ENCODE measurements at places on chromosomes 3 and 15.

- DNase-seq: peak; percentile 69
- peak overlapping the region; percentile 91 for H3K27ac ChIP-seq
- H3K36me3 ChIP-seq: peaks cover 50% of the 10 kb centered on the region
- peaks cover 52% of the 10 kb centered on the region for H3K4me1 ChIP-seq
These were observed 885 bp downstream of the CDV3 start for GRCh38 chr3:133574260-133574881.

DNA sequence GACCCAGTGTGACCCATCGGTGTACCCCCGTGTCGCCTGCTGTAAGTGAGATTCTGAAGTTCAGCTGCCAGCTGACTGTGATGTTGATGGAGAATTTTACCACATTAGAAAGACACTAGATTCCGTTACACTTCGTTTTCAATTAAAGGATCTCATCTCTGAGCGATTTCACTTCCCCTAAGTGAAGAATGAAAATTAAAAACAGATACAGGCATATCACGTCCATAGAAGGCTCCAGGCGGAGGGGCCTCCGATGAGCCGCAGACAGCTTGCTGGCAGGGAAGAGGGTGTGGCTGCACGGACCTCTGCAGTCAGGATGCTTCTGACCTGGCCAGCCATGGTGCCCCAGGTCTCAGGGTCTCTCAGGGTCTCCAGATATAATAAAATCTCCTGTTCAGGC lies 6.6 kb upstream of the CPN2 start:
- no peak overlapping the region for H3K27ac ChIP-seq
- DNase-seq: no peak
- no peak overlapping the region for H3K4me3 ChIP-seq
- H3K4me1 ChIP-seq: no peaks in the 10 kb centered on the region
- no peaks in the 10 kb centered on the region for H3K27me3 ChIP-seq
- no peaks in the 10 kb centered on the region for H3K36me3 ChIP-seq

GRCh38 chr3:128423525-128424147 lies 43.1 kb downstream of the DNAJB8 start:
- H3K36me3 ChIP-seq: no peaks in the 10 kb centered on the region
- H3K4me3 ChIP-seq: no peak overlapping the region
- H3K27me3 ChIP-seq: peaks cover 11% of the 10 kb centered on the region
- no peak for DNase-seq
- no peaks in the 10 kb centered on the region for H3K4me1 ChIP-seq

GRCh38 chr3:12995389-12996180 lies 77.6 kb downstream of the IQSEC1 start:
- peak overlapping the region; percentile 93 for H3K4me3 ChIP-seq
- H3K27ac ChIP-seq: peak overlapping the region; percentile 48
- DNase-seq: no peak
- H3K4me1 ChIP-seq: peaks cover 15% of the 10 kb centered on the region
- no peaks in the 10 kb centered on the region for H3K27me3 ChIP-seq
- H3K36me3 ChIP-seq: peaks cover 35% of the 10 kb centered on the region

DNA sequence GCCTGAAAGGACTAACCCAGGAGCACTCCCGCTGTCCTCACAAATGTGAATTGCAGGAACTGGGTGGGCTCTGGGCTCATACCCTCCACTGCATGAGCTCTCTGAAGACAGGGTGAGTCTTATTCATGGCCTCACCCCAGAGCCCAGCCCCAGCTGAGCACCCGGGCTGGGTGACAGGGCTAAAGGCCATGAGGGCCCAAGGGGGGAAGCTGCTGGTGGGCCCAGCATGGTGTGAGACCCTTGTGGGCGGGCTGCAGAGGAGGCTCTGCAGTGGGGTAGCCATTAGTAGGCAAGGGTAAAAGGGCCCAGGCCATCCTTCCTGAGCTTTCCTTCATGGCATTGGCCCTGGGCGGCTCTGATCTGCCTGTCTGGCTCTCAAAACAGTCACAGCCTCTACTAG lies 30.3 kb downstream of the SRPRB start:
- H3K27ac ChIP-seq: no peak overlapping the region
- no peaks in the 10 kb centered on the region for H3K27me3 ChIP-seq
- no peak for DNase-seq
- H3K4me3 ChIP-seq: no peak overlapping the region

DNA sequence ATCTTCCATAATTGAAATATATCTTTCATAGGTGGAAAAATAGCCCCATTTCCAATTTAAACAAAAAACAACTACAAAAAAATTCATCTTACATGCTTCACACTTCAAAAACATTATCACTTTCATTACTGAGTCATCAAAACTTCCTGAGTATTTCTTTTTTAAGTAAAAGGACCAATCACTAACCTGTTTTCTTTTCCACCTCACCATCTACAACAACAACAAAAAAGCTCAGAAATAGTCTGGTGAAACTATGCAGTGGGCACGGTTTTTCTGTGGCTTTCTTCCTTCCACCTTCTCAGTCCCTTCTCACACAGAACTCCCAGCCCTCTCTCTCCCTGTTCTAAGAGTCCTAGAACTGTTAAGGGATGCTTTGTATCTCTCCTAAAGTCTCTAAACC lies 20.3 kb upstream of the TNIK start:
- H3K4me1 ChIP-seq: peaks cover 16% of the 10 kb centered on the region
- no peaks in the 10 kb centered on the region for H3K27me3 ChIP-seq
- peak overlapping the region; percentile 31 for H3K4me3 ChIP-seq
- H3K36me3 ChIP-seq: no peaks in the 10 kb centered on the region

- H3K27ac ChIP-seq: no peak overlapping the region
- peaks cover 10% of the 10 kb centered on the region for H3K4me1 ChIP-seq
- H3K4me3 ChIP-seq: peak overlapping the region; percentile 93
- DNase-seq: no peak
- H3K27me3 ChIP-seq: no peaks in the 10 kb centered on the region
These were observed 79.5 kb downstream of the IQSEC1 start for GRCh38 chr3:12993517-12994356.

DNA sequence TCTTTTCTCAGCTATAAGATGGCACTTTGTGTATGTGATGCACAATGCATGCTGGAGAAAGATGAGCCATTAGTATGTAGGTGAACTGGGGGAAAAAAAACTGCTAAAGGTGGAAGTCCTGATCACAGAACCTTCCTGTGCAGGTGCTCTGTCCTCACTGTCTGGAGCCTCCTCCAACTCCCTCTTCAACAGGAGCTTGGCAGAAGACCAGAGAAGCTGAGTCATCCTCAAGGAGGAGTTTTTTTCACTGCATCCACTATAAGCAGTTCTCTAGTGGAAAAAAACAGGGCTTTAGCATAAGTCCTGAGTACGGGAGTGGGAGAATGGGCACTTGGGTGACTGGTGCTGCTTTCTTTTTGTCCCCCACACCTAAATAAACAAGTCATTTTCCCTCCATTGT lies 168.4 kb upstream of the CADPS start:
- no peaks in the 10 kb centered on the region for H3K27me3 ChIP-seq
- no peak overlapping the region for H3K4me3 ChIP-seq
- H3K36me3 ChIP-seq: no peaks in the 10 kb centered on the region
- H3K27ac ChIP-seq: no peak overlapping the region
- no peak for DNase-seq

- no peak for DNase-seq
- peaks cover 16% of the 10 kb centered on the region for H3K36me3 ChIP-seq
- peaks cover 3% of the 10 kb centered on the region for H3K4me1 ChIP-seq
- H3K4me3 ChIP-seq: no peak overlapping the region
- H3K27me3 ChIP-seq: no peaks in the 10 kb centered on the region
These were observed 37.2 kb downstream of the CCK start for GRCh38 chr3:42228796-42229195.

GRCh38 chr3:124131580-124131979 lies 139.7 kb upstream of the ROPN1 start:
- no peak overlapping the region for H3K4me3 ChIP-seq

GRCh38 chr15:64284042-64284441 lies 71.9 kb downstream of the CSNK1G1 start:
- H3K36me3 ChIP-seq: peaks cover 25% of the 10 kb centered on the region
- H3K27me3 ChIP-seq: no peaks in the 10 kb centered on the region

DNA sequence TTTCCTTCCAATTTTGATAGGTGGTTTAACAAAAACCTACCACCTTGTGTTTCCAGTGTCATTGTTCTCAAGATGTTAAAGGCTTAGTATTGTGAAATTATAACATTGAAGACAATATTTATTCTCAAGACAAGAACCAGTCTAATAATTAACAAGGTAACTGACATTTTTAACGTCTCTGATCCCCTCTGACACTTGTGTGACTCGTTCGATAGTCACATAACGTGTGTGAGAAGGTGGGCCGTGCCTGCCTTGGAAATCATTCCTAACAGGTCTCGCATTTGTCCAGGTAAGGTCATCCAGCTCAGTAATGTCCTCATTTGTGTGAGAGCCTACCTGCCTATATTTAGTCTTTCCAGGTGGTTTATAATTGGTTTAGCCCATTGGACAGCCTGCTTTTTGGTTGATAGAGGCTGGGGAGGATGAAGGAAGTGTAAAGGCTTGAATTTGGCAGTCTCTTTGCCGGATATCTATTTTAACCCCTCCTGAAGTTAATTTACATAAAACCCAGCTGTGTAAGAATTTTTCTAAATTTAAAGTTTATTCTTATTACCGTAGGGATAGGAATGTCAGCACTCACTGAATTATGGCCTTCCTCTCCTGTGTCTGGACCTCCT lies 94.4 kb downstream of the AKAP13 start:
- no peak for DNase-seq
- no peak overlapping the region for H3K27ac ChIP-seq
- H3K4me1 ChIP-seq: peaks cover 48% of the 10 kb centered on the region
- no peaks in the 10 kb centered on the region for H3K36me3 ChIP-seq
- H3K4me3 ChIP-seq: no peak overlapping the region

DNA sequence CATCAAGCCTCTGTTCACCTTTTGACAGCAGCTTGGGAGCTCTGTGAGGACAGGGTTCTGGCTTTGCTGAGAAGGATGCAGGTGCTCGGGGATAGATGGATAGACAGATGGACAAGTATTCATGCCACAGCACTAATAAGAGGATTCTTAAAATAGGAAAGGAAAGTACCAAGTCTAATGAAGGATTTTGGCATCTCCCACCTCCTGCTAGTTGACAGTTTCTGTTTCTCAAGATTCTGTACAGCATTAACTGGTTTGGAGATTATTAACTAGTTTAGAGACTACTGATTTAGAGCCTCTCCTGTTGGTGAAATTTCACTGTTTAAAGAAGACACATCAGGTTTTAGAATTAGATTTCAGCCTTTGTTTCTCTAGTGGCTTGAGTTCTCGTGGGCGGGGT lies 152.3 kb downstream of the CACNA1D start:
- H3K4me3 ChIP-seq: no peak overlapping the region
- peaks cover 20% of the 10 kb centered on the region for H3K4me1 ChIP-seq
- no peak for DNase-seq
- no peak overlapping the region for H3K27ac ChIP-seq

- no peak for DNase-seq
- H3K27ac ChIP-seq: no peak overlapping the region
- H3K27me3 ChIP-seq: peaks cover 4% of the 10 kb centered on the region
- H3K4me3 ChIP-seq: no peak overlapping the region
- H3K4me1 ChIP-seq: peaks cover 27% of the 10 kb centered on the region
- H3K36me3 ChIP-seq: no peaks in the 10 kb centered on the region
These were observed 12.3 kb upstream of the KLF13 start for GRCh38 chr15:31314380-31314779.

GRCh38 chr15:84981054-84981710 lies 474 bp upstream of the PDE8A start:
- H3K27me3 ChIP-seq: peaks cover 6% of the 10 kb centered on the region
- peaks cover 6% of the 10 kb centered on the region for H3K36me3 ChIP-seq
- peak; percentile 96 for DNase-seq
- peak overlapping the region; percentile 91 for H3K27ac ChIP-seq
- H3K4me1 ChIP-seq: peaks cover 38% of the 10 kb centered on the region

DNA sequence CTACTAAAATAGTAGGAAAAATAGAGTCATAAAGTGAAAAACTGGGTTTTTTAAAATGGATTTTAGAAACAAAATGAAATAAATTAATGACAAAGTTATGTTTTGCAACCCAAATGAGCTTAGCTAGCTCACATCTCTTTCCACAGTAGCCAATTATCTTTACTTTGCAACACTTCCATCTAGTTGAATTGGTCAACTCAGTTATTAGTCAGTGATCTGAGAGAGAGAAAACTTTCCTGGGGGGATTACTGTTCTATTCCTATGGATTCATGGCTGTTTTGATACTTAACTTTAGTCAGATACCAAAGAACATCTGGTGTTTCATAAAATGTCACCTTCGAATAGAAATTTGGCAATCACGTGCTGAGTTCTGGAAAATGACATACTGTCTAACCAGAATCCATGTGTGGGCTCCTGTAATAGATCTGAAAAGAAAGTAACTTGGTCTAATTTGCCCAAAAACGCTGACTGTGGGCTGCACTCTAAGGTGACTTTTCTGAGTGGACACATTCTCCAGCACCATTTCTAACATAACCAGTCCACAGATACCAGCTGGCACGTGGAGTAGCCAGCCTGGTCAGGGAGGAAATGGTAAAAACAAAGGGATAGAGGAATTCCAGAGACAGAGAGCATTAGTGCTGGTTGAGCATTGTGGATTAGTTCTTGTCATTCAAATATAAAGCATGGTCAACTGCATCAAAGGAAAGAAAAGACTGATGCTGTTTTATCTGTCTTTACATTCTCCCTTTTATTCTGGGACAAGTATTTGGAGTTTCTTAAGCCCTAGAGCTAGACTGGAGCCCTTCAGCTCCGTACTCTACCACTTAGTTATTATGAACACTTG lies 45.2 kb upstream of the CCDC80 start:
- H3K27ac ChIP-seq: no peak overlapping the region
- no peak for DNase-seq
- no peaks in the 10 kb centered on the region for H3K36me3 ChIP-seq
- H3K27me3 ChIP-seq: peaks cover 37% of the 10 kb centered on the region
- H3K4me3 ChIP-seq: no peak overlapping the region

DNA sequence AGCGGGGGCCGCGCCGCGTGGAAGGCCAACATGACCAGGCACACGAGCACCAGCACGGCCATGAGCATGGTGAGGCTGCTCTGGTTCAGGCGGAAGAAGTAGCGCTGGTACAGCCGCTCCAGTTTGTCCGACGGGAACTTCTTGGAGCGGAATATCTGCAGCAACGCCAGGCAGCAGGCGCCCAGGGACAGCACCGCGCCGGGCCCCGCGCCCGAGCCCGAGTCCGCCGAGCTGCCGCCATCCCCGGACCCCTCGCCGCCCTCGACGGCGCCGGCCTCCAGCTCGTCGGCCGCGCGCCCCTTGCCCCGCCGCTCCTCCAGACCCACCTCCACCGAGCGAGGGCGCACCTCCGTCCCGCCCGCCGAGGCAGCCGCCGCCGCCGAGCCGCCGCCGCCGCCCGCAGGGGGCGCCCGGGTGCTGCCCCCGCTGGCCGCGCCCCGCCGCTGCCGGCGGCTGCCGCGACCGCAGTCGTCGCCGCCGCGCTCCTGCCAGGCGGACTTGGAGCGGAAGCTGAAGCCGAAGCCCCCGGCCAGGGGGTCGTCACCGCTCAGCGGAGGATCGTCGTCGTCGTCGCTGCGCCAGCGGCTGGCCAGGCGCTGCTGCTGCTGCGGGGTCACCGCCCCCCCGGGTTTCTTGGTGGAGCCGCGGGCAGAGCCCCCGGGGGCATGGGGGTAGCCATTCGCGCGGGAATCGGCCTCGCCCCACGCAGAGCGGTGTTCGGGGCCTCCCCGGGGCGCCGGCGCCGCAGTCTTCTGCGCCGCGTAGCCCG lies 957 bp downstream of the ADCY5 start:
- DNase-seq: peak; percentile 31
- H3K4me1 ChIP-seq: no peaks in the 10 kb centered on the region
- no peak overlapping the region for H3K4me3 ChIP-seq
- no peak overlapping the region for H3K27ac ChIP-seq
- no peaks in the 10 kb centered on the region for H3K36me3 ChIP-seq
- peaks cover 55% of the 10 kb centered on the region for H3K27me3 ChIP-seq

- no peak for DNase-seq
- H3K4me1 ChIP-seq: peaks cover 13% of the 10 kb centered on the region
- H3K4me3 ChIP-seq: no peak within 1 kb of the TSS
- peaks cover 69% of the 10 kb centered on the region for H3K36me3 ChIP-seq
- no peaks in the 10 kb centered on the region for H3K27me3 ChIP-seq
- peak within 1 kb of the TSS; percentile 61 for H3K27ac ChIP-seq
These were observed at the start of gene GHRL for GRCh38 chr3:10292505-10293419. Gene GHRL, minus strand, starts transcription at chr3:10292947. Its CDS starts 2,767 bp downstream, at chr3:10290180.

Data from activated T-helper 2 cell treated with anti-CD3 and anti-CD28 coated beads, Interferon-gamma antibody, Interleukin-2, Interleukin-4, amounts not matched to agents 10 μg/mL and 5 μg/mL and 100 μg/mL, durations not matched to agents 14 hours and 24 hours and 36 hours (primary cell).